ENCODE measurements at places on chromosomes 2 and 18.

DNA sequence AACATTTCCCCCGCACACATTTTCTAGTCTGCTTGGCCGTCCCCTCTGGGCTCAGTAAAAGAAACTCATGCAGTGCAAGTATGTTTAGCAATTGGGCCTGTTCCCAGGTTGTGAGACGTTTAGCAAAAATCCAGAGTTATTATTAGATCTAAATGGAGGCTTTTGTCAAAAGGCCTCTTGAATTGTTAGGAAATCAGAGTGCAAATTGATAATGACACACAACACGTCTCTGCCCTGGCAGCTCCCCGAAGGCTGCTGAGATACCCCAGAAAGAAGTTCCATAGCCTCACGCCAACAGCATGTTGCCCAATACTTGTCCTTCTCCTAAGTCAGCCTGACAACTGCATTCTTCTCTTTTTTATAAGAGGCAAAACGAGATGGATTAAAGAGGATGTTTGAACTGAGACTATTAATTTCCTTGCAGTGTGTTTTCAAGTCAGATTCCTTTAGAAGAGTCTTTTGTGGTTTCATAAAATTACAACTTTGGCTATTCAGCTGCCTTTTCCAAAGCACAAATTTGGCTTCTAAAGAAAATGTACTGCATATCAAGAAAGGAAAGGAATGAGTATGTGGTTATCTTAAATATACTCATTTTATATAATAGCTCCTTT, 202.2 kb downstream of the TRIB2 start:
- no peak for DNase-seq

- no peak for DNase-seq
These were observed 359.4 kb upstream of the CWC22 start for GRCh38 chr2:180366481-180366880.

DNA sequence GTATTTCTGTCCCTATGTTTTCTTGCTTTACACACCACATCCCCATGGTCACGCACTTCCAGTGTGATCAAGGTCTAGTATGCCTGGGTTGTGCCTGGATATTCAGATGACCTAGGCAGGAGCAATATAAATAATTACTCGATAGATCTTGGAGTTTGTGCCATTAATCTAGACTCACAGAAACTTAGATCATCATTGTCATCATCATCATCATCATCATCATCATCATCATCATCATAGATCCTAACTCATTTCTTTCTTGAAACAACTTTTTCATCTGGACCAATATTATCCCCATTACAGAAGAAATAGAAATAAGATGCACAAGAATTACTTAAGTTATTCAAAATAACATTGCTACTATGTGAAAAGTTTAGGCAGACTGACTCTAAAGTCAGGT, 130.3 kb upstream of the LRRTM4 start:
- DNase-seq, result no peak

GRCh38 chr2:54597153-54597848, 126.2 kb upstream of the EML6 start:
- peak; percentile 72 for DNase-seq

DNA sequence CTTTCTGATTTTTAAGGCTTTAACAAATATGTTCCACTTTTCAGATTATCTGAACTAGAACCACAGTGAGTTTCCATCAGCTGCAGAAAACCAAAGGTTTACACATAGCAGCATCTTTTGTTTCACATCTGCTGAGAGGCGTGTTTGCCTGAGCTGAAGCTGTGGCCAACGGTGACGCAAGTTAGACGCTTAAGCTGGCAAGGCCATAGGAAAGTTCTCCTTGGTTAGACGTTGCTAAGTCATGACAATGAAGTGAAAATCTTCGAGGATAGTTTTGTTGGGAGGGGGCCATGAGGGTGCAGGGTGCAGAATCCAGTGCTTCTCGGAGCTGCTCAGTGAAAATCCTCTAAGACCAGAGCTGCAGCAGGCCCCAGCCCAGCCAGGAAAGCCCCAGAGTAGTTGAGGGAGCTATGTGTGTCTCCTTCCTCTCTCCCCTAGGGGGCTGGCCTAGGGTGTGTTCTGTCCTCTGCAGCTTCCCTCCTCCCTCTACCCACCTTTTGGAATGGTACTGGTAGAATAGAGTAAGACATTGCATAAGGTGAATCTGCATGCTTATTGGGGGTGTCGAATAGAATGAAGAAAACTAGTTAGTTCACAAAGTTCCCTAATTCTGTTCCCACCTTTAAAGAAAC, 105.4 kb downstream of the FHOD3 start:
- DNase-seq, result no peak

DNA sequence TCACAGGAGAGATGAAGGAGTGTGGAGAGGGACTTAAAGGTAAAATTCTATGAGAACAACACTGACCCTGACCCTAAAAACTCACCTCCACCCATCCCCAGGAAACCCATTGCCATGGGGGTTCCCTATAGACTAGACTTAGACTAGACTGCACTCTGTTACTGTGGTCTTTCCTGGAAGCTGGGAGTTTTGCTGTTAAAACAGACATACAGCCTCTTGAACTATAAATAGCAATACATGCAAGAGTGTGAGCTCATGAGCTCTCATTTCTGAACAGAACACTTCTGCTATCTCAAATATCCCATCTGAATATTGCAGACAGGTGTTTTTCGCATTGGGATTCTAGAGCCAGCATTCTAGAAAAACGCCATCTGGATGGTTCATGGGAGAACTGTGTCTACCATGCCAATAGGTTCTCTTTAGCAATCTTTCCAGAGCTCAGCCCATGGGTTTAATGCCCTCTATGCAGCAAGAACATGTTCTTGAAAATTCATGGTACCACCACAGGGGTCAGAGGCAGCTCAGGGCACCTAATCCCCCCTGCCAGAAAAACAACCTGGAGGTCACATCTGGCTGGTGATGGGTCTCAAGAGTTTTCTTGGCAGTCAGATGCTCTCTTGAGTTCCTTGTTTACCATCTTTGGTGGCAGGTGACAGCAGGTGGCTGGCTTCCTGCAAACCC, 51.9 kb downstream of the SLC14A2 start:
- no peak for DNase-seq

- DNase-seq, result no peak
These were observed 45.6 kb upstream of the SELENOI start for GRCh38 chr2:26300234-26300925.

DNA sequence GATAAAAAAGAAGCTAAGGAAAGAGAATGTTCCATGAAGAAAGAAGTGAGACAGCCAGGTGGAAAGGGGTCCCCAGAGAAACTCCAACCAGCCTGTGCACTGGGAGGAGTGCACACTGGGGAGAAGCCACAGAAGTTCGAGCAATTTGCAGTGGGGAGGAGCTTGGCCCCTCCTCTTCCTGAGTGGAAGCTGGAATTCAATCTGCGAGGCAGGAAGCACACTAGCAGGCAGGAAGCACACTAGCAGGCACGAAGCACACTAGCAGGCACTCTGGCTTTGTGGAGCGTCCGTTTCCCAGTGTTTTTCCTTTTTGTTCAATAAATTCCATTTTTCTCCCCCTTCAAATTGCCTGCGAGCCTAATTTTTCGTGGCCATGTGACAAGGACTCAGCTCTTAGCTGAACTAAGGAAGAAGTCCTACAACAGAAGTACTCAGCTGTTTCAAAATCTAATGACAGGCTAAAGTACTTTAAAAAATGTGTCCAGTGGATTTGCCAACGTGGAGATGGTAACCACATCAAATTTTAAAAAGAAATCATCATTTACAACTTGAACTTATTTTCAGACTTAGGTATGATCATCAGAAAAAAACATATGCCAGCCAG, 21.4 kb upstream of the SPIRE1 start:
- no peak for DNase-seq

- no peak for DNase-seq
These were observed 1133.6 kb upstream of the ZEB2 start for GRCh38 chr2:145653553-145653952.

GRCh38 chr2:113894156-113894743, 4.4 kb downstream of the ACTR3 start:
- no peak for DNase-seq

- peak; percentile 56 for DNase-seq
These were observed 66.2 kb downstream of the ACVR2A start for GRCh38 chr2:147910990-147911473.

DNA sequence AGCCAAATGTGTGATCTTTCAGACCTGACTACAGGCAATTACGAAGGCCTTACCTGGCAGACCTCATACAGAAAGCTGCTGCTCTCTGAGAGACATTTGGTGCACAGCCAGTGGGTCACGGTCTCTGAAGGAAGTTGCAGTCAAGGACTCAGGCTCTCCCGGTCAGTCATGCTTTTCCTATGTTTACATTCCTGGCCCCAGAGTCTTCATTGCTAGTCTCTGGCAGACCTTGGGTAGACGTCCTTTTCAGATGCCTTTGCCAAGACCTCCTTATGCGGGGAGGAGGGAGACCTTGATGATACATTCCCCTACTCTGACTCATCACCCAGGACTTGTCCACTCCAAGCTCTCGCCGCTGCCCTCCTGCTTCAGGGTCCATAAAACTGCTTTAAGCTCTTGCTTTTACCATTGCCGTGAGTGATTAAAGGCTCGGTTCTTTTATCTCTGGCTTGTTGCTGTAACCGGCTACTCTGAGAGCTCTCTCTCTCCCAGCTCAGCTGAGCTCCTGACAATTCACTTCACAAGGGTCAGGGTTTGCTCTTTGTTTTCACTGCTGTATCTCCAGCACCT, 62.0 kb upstream of the SLC35F5 start:
- DNase-seq, result no peak

- no peak for DNase-seq
These were observed 151.1 kb upstream of the MSH6 start for GRCh38 chr2:47631792-47632398.

DNA sequence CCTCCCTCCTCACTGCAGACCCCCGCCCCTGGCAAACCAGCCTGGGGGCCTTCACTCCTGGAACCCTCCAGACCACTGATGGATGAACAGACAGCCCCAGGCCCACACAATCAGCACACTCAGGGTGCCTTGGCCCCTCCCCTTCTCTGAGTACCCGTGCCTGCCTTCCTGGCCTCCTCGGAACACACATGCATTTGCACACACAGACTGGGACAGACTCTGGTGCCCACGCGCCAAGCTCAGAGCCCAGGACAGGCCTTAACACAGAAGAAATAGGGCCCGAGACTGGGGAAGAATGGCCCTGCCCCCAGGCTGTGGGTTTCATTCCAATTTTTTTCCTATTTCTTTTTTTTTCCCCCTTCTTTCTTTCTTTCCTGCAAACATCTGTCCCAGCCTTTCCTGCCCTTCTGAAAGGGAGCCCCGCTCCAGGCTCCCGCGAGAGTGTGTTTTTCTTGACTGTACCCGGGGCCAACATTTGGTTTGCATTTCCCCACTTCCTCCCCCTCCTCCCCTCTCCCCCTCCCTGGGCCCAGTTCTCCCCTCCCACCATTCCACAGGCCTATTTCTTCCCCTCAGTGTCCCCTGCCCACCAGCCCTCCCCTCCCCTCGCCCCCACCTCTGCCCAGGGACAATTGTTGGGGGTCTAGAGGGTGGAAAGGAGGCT, 618 bp upstream of the TNS1 start:
- DNase-seq, result no peak

DNA sequence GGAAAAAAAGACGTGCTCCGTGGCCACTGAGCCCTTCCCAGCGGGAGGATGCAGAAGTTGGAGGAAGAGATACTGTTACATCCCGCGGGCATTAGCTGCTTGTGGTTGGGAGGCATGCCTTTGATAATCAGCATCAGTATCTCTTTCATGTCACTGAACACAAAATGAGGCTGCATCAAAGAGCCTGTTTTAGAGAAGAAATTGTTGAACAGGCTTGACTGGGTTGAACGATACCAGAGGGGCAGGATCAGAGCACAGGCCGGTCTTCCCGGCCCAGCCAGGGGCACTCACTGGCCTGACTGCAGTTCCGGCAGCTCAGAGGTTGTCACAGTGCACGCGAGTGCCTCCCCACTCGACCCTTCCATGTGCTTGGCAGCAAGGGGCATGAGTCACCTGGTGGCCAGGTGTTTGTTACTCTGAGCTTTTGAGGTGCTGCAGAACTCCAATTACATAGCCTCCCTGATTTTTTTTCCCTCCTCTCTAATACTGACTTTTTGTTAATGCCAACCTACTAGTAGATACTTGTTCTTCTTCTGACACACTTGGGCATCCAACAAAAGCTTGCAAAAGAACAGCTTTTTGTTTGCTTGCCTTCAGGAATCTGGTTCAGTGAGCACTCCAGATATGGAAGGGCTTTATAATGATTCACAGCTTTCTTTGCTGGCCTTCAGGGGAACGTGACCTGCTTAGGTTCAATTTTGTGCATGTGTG, 121.6 kb downstream of the VAPA start:
- DNase-seq, result no peak

DNA sequence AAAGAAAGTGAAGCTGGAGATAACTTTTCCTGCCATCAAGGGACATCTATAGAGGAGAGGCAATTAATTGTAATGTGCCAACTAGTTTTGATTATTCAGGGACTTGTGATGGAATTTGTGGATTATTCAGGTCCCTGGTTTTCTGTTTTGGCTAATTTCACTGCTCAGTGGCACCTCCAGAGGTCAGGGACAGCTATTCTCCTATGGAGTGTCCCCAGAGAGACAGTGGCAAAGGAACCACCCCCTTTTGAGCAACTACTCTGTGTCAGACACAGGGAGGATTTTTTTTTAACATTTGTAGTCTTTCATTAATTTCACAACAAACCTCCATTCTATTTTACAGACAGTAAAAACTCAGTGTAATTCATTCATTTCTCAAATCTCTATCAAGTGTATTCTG, 206.0 kb upstream of the SPRED2 start:
- no peak for DNase-seq

- DNase-seq, result no peak
These were observed 57.9 kb downstream of the ZNF638 start for GRCh38 chr2:71389384-71390072.

DNA sequence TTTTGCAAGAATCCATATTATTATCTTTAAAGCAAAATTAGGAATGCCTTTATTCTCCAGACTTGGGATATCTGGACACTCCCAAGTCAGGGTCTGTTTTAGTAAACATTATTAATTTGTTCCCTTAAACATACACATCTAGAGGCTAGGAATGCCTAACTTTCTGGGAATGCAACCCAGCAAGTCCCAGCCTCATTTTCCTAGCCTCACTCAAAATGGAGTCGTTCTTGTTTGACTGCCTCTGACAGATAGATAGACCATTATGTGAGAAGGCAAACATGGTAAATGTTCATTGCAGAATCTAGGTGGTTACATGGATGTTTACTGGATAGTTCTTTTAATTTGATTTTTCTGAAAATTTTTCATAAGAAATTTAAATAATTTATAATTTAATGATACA, 270.1 kb upstream of the STON1 start:
- DNase-seq, result no peak

DNA sequence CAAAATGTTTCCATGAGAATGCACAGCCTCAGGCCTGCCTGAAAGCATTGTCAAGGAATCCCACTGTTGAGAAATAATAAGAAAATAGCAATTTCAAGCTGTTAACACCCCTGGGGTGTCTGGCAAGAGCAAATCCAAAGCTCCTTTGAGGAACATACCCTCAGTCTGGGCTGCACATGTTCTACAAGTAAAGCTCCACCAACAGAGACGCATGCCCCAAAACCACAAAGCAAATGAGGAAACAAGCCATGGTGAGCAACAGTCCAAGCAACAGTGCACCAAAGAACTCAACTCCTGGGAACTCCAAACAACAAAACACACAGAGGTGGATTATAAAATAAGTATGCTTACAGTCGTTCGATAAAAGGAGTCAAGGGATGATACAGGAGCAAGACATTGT, 40.3 kb downstream of the CYP27C1 start:
- no peak for DNase-seq

GRCh38 chr2:241803387-241804325, 5.3 kb upstream of the NEU4 start:
- peak; percentile 47 for DNase-seq

GRCh38 chr2:231463698-231464575, at the start of gene NCL:
TSS of gene NCL (minus strand) at chr2:231464484. CDS start at chr2:231464353, 131 bp downstream.
- peak; percentile 96 for DNase-seq

Data from Jurkat, Clone E6-1 (cell line).